SK-MEL-5 (cell line): ENCODE measurements at places on chromosomes 1 and 21.

- no peak for DNase-seq
Observed at GRCh38 chr1:159663552-159663951, 50.8 kb downstream of the CRP start.

GRCh38 chr1:4312024-4312423 is 342.4 kb upstream of the AJAP1 start:
- no peak for DNase-seq

DNA sequence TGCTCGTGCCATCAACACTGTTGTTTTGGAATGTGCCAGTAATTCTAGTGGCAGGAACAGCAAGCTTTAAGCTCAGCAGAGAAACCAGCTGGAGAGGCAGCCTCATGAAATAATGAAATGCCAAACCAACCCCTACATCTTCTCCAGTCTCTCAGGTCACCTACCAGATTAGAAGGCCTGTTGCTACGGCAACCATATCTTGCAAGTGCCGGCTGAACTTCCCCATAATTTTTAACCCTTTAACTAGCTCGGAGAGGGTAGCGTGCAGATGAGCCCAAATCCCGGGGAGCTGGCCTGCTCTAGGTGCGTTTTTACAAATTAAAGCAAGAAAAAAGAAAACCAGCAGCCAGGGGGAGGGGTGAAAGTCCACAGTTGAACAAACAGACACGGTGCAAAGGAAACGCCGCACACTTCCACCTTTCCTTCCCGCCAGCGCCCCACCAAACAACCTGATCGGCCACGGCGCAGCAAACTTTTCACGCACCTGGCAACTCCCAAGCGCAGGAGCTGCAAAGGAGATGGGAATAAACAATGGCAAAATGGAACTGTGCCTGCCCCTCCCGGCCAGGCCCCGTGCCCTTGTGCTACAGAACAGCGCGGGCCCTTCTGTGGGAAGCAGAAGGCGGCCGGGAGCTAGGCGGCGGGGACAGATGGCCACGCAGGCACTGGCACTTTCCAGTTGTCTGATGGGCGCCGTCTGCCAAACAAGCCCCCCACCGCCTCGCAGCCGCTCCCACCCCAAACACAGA is 50.1 kb downstream of the SSBP3 start:
- DNase-seq, result no peak

- DNase-seq, result no peak
Observed at GRCh38 chr1:36115200-36115669, 9.8 kb downstream of the COL8A2 start.

DNA sequence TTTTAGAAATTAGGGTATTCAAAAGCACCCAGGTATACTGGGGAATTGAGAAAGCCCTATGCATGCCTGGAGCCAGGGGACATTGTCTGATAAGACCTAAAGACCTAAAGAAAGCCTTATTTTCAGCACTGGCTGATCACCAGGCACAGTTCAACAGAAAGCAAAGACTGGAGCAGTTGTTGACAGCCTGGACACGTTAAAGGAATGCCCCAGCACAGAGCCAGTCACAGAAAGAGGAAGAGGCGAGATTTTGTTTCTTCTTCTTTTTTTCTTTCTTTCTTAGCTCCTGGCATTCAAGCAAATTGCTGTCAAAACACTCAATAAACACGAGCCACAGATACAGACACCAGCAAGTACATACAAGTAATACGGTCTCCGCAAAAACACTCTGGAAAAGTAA is 40.4 kb downstream of the RNF187 start:
- no peak for DNase-seq

DNA sequence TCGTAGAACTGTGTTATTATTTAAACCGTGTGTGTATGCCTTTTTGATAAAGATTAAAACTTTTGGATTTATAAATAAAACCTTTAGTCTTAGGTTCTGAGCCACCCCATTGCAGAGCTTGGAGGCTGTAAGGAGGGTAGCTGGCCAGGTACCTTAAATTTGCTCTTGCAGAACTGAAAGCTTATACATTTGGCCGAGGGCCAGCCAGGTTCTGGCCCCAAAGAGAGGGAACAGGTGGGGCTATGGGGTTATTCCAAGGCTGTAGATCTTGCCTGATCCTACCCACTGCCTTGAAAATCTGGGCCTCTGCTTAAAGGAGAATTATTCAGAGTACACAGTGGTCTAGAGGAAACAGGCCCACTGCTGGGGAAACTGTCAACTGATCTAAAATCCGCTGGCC is 59.6 kb downstream of the CAMK2N1 start:
- DNase-seq, result no peak

DNA sequence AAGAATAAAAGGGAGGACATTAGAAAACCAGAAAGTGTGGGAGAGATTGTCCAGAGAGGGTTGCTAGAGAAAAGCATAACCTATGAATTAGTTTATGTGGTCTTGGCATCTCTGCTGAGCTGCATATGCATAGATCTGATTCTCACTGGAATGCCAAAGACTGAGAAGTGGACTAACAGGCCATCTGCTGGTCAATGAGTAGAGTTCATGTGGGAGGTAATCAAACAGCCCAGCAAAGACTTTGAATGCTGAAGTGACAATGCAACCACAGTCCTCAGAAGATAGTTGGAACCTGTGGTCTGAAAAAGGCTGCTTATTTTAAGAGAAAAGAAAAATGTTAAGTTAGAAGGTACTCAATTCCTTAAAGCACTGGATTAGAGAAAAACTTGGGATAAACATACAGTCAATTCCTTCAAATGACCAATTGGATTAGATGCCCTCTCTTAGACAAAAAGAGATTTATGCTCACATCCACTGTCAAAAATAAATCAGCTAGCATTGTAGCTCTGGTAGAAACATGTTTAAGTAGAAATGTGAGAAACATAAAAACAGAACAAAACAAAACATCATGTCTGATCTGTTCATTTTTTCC is 382.8 kb downstream of the AMY1C start:
- peak; percentile 82 for DNase-seq

- DNase-seq, result no peak
Observed at GRCh38 chr1:208387908-208388811, 144.0 kb upstream of the PLXNA2 start.

DNA sequence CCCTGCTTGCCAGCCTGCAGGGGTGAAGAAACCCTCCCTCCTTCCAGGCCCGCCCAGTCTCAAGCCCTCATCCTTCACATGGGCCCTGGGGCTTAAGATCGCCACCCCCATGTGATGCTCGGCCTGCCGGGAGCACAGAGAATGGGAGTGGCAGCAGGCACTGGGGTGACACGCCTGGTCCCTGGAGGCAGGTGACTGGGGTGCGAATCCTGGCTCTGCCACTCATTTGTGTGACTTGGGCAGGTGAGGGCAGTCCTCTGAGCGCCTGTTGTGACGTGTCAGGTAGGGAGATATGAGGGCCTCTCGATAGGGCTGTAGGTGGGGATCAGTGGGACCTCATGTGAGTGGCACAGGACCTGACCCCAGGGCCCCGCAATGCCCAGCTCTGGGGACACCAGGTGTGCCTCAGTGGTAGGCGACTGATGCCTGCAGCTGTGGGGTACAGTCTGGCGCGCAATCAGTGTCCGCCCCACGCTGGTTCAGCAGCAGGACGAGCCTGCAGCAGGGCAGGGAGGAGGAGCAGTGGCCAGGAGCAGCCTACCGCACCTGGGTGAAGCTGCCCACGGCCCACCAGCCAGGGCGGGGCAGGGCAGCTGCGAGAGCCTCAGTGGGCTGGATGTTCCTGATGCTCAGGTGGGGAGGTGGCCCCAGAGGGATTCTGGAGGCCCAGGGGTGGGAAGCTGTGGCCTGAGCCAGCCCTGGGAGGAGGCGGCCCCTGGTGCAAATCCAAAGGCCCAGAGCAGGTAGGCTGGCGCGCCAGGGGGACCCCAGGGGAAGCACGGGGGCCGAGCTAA is 6.2 kb downstream of the SH2D5 start:
- DNase-seq, result no peak

DNA sequence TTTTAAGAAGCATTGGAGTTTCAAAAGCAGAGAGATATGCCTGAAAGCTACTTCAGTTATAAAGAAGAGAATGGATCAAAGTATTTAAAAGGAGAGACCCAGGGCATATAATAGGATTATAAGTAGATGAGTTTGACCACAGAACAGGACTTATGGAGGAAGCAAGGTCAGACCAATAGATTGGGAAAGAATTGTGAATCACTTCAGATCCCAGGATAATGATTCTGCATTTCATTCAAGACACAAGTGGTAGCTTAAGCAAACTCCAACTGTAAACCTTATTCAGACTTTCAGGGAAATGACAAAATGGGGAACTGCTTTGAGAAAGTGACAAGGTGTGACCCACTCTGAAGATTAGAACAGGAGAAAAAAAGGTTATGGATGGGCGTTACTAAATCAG is 18.9 kb upstream of the OR10J5 start:
- DNase-seq, result no peak

GRCh38 chr1:23403038-23403336 is 21.6 kb downstream of the TCEA3 start:
- DNase-seq, result no peak

DNA sequence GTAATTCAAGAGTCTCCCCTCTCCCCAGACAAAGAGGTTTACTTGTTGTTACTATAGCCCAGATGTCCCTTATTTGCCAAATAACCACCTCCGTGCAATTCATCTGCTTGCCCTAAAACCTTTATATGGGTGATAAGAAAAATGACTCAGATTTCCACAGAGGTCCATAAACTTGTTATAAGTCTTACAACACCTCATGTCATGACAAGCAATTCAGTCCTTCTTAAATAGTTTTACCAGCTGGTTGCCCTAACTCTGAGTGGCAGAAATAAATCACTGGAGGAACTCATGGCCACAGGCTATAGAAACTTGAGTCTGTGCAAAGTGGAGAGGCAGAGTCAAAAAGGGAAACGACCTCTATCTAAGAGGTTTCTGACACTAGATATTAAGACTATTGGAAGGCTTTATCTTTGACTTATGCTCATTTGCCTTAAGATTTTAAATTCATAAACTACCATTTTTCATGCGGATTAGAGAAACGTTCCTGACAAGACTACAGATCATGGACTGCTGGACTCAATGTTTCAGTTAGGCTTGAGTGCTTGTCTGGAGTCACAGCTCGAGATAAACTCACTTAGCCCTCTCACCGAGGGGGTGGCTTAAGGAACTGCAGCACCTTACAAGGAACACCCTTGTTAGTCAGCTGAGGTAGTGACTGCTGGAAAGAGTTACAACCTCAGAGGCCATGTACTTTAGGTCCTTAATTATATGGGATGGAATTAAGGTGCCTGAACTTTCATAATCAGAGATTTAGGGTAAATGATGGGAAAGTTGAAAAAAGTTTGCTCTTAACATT is 662.5 kb upstream of the USP24 start:
- DNase-seq, result no peak

- DNase-seq, result peak; percentile 16
Observed at GRCh38 chr21:28856588-28857250, 136.0 kb downstream of the LTN1 start.

DNA sequence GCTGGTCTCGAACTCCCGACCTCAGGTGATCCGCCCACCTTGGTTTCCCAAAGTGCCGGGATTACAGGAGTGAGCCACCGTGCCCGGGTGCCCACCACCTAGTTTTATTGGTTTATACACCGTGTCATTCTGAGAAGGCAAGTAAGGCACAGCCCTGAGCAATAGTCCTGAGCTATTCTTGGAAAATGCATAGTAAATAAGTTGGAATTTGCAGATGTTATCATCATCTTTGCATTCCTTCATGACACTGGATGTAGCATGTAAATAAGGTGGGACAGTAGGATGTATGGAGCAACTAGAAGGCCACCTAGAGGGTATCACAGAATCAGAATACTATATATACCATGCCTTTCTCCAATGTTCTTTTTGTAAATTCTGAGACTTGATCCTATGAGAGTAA is 11.0 kb downstream of the TOR1AIP2 start:
- no peak for DNase-seq

DNA sequence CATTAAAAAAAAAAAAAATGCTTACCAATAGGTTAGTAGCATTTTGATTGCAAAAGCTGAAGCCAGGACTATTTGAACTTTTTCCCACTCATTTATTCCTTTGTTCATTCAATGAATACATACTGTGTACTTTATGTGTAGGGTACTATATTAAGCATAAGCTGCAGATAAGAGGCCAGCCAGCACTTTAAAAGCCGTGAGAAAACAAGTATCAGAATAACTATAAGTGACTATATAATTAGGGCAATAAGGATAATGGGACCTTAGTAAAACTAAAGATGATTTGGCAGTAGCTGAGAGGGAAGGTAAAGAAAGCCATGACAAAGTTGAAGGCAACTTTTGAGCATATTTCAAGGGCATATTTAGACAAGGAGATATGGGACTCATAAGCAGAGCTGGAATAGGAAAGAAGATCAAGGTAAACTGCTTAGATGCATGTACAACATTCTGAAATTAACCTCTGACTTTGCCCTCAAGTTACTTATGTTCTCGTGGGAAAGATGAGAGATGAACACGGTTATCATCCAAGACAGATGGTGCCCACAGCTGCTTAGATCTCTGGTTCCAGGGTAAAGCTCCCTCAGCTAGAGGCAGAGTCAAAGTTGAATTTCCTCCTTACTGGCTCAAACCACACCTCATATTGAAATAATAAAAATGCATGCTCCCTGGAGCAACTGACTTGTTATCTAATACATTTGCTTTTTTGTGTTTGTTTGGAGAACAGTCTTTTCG is 44.0 kb upstream of the FMO2 start:
- DNase-seq, result no peak

- DNase-seq, result peak; percentile 58
Observed at GRCh38 chr1:9410737-9411297, 118.1 kb downstream of the SPSB1 start.
